Cerebellar cortex (tissue), 1 donor: ENCODE measurements at places on chromosomes 5 and 9.
A peak's percentile ranks its signal among the peaks of the same experiment; 100 is the strongest.

- no peak for DNase-seq
Measured at GRCh38 chr5:38500573-38501260, 55.7 kb downstream of the LIFR start.

DNA sequence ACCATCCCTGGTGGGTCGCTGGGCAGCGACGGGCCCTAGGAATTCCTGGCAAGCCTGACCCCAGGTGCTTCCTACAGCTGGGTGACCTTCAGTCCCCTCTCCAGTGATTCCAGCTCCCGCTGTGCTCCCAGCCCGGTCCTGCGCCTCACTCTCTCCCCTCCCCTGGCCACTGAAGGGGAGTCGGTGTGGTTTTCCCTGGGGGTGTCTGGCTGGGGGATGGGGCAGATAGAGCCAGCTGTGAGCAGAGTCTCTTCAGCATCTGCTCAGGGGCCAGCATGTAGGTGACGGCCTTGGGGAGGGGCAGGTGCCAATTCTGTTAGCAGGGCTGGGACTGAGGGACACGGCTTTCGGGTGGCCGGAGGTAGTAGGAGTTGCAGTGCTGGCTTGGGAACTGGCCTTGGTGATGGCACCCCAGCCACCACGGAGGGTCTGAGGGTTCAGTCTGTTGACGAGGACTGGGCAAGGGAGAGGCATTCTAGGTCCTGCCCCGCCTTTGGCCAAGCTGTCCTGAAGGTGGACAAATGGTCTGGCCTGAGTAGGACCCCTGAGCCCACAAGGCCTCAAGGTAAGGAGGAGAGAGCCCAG, 3.2 kb downstream of the GPSM1 start:
- no peak for DNase-seq

DNA sequence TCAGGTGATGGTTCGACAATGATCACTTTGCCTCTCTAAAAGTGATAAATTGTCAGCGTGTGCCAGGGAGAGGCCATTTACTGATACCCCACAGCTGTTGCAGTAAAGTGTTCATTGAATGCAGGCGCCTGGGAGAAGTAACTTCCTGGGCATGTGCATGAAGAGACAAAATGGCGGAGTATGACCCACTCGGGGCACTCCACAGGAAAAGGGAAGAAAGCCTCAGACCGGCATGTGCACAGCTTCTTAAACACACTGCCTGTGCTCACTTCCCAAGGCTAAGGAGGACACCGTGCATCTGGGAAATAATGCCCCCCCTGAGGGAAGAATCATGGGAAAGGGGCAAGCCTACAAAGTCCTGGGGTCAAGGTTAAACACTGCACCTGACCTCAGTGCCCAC, 329.5 kb downstream of the ICE1 start:
- DNase-seq, result no peak

DNA sequence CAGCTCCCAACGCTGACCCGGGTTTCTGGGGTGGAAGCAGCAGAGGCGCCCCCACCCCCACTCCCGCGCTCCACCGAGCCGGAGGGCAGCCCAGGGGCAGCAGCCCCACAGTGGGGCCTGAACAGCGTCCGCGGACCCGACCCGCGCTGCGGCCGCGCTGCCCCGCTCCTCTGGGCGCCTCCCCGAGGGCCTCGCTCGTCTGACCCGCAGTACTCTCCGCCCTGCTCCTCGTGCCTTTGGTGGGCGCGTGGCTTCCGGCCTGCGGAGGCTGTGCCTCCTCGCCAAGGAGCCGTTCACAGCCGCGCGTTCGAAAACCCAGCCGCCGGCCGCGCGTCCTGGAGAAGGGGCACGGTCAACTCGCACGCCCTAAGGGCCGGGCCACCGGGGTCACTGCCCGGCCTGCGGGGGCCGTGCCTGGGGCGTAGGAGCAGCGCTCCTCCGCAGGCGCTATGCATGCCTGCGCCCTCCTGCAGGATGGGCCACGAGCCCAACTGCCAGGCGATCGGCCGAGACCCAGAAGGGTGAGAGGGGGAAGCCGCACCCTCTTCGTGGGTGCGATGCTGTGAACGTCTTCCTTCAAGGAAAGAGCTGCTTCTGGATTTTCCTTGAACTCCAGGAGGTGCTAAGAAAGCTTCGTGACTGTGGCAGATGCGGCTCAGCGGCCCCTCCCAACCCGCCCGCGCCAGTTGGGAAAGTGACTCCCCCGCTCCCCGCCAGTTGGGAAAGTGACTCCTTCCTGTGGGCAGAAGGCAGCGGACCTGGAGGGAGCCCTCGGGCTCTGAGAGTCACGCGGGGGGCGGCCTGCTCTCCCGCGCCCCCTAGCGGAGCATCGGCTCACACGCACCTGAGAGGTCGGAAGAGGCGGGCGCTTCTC, 82.7 kb downstream of the HSD17B3 start:
- DNase-seq, result peak; percentile 18

GRCh38 chr9:72955126-72955455, 2.2 kb upstream of the ALDH1A1 start:
- DNase-seq, result no peak

DNA sequence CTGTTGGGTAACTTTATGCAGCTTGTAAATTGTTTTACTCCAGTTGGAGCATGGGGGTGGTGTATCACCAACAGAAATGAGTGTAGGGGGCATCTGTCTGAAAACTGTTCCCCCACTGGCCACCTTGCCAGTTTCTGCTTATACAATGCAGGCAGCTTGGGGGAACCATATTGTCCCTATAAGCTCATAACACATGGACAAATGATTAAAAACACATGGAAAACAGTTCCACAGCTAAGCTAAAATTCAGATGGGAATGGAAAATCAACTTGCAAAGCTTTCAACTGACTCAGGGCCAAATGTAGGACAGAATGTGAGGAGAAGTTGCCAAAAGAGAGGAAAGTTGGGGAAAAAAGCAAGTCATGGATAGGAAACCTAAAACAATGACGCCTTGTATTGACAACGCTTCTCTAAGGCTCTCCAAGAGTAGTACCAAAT, 7.9 kb upstream of the CER1 start:
- no peak for DNase-seq

DNA sequence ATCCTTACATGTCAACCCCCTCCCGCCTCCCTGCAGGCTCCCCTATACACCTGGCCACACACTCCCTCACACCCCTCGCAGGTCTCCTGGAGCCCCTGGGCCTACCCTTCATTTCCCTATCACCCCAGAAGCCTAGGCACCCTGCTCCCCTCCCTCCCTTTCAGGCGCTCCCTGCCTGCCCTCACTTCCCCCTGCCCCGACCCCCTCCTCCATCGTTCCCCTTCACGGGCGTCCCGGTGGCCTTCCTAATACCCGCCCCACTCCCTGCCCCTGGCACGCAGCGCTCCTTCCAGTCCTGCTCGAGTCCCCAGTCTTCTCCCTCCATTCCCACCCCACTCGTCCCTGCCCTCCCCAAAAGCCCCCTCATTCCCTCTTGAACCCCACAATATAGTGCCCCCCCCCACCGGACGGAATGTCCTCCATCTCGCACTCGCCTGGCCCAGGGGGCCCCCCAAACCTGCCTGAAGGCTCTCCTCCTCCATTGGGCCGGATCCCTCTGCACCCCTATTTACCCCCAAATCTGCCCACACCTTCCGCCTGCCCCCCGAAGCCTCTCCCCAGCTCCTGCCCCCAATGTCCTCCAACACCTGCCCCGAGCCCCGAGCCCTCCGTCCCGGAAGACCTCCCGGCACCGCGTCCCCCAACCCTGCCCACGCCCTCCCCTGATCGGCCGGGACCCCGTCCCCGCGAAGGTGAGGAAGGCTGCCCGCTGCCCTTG, 746 bp downstream of the STRBP start:
- no peak for DNase-seq

DNA sequence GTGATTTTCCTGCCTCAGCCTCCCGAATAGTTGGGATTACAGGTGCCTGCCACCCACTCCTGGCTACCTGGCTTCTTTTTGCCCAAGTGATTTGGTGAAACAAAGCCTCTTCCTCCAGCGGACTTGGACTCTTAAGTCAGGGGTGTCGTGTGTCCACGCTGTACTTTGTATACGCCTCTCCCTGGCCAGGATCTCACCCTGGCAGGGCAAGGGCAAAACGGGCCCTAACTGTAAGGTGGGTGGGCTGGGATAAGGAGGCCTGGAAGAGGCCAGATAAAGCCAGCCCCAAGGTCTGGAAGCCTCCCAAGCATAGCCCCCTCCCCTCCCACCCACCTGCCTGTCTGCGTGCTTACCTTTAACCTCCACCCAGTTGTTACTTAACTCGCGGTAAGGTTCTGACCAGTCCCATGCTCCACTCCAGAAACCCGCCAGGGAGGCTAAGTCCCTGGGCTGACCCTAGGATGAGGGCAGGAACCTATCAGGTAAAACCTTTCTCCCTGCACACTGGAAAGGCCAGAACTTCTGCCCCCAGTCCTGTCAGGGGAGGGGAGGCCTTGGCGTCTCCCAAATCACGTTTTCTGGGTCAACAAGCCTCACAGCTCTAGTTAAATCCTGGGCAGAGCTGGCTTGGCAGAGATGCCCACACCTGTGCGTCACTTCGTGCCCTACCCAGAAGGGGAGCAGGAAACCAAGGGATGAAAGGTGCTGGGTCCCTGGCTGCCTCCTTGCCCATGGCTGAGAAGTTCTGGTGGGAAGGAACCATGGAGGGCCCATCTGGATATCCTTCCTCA, 8.4 kb downstream of the CDK9 start:
- DNase-seq, result no peak

DNA sequence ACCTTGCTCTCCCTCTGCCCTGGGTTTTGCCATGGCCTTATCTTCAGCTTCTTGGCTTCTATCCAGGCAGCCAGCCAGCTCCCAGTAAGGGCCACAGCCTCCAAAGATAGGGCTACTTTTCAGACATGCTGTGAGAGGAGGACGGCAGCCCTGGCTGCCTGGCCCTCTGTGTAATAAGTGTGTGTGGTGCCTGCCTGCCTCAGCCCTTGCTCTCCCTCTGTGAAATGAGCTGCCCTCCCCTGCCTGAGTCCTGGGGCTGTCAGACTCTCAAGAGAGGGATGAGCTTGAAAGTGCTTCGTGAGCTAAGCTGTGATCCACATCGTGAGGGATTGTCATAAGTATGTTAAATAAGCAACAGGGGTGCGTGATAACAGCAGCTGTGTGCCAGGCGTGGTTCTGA, 8.1 kb downstream of the NDST1 start:
- DNase-seq, result no peak

GRCh38 chr5:69331528-69332445, 814 bp downstream of the CCDC125 start:
- DNase-seq, result peak; percentile 19

DNA sequence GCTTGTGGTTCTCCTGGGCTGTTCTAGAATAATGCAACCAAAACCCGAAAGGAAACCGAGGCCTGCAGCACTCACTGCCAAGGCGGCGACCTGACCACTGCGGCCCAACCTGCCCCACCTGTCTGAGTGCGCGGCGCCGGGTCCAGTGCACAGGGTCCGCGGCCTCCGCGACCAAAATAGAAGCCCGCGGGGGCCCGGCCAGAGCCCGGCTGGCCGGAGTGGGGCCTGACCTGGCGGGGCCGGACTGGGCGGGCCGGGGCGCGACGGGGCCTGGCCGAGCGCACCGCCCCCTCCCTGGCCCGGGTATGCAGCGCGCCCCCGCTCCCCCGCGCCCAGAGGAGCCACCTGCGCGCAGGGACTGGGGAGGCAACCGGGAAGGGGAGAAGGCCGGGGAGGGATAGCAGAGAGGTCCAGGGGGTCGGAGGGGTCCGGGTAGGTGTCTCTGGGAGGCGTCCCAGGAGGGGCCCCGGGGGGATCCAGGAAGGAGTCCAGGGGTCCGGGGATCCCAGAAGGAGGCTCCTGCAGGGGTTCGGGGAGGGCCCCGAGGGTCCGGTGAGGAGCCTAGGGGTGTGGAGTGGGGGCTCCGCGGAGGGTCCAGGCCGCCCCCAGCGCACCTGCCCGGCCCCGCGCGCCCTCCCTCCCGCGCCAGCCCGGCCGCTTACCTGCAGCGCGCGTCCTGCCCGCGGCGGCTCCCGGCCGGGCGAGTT, 503 bp downstream of the SEMA4D start:
- no peak for DNase-seq

DNA sequence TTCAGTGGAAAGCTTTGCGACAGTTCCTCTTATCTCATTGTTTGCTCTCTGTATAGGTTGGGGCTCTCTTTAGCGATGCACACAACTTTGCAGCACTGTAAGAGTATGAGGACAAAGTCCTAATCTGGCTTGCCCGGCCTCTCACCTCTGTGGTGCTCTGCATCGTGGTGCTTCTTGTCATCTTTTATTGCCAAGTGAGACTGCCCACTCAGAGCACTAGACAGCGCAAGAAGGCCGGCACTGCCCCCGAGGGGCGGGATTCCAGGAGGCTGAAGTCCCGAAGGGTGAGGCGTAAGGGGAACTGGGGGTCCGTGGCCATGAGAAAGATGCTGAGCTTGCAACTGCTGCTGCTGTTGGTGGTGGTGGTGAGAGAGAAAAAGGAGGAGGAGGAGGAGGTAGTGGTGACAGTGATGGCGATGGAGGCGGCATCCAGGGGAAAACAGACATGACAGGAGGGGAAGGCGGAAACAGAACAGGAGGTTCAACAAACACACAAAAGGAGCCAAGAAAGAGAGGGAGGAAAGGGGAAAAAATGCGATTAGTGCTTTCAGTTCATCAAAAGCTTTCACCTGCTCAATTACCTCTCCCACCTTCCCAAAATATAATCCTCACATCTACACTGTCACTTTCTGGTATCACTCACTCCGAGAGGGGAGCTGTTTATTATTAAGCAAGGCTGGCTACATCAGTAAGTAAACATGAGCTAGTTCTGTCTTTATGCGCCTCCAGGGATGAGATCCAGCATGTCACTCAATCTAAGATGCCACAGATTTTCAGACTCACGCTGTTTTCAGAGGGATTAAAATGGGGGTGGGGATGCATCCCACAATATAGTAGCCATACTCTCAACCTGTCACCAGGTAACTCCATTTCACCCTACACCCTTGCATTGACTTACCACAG, 55.1 kb downstream of the TLE1 start:
- no peak for DNase-seq

- peak; percentile 34 for DNase-seq
Measured at GRCh38 chr5:56534102-56534829, 281.1 kb upstream of the MAP3K1 start.

DNA sequence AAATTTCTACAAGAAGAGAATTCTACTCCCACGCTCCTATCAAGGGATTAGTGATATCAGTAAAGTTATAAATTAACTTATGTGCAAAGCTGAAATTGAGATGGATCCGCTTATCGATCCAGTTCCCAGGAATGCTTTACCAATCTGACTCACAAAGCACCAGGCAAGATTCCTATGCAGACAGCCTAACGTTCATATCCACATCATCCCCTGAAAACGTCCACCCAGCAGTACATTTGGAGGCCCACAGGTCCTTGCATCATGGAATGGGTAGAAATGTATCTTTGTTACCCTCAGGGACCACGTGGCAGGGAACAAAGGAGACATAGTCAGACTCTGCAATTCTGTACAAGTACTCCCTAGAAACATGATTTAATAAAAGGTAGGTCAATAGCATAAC, 147.4 kb downstream of the ESM1 start:
- no peak for DNase-seq

- DNase-seq, result no peak
Measured at GRCh38 chr9:9387511-9388115, 1225.2 kb downstream of the PTPRD start.

DNA sequence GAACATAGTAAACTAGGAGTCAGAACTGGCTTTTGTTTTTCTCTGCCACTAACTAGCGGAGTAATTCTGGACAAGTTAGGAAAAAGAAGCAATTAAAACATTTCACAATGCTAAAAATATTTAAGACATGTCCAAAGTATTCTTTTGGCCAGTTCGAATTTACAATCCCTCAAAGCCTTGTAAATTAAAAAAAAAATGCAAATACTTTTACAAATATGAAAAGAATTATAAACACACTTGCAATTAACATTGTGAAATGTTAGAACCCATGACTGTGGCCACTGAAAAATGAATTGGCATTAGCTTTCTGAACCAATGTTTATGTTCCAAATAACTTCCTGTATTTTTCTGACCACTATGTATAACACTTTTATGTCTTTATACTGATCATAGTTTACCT, 2.2 kb downstream of the RAD1 start:
- no peak for DNase-seq
